ENCODE measurements at places on chromosomes 3 and 15. TPM values are rescaled to one million over a fixed set of nuclear protein-coding genes. Genes with fewer than 3 reads are reported as not detected.

Gene GRK7
- not detected for total RNA-seq

Gene ASTE1
- 13.7 TPM for total RNA-seq

Gene PLA2G4D
- not detected for total RNA-seq

- no peaks in the 10 kb centered on the region for H3K36me3 ChIP-seq
- H3K27me3 ChIP-seq = no peaks in the 10 kb centered on the region
- no peak overlapping the region for H3K27ac ChIP-seq
- no peaks in the 10 kb centered on the region for H3K4me1 ChIP-seq
Measured at GRCh38 chr3:21505711-21506460, 245.1 kb downstream of the ZNF385D start.

DNA sequence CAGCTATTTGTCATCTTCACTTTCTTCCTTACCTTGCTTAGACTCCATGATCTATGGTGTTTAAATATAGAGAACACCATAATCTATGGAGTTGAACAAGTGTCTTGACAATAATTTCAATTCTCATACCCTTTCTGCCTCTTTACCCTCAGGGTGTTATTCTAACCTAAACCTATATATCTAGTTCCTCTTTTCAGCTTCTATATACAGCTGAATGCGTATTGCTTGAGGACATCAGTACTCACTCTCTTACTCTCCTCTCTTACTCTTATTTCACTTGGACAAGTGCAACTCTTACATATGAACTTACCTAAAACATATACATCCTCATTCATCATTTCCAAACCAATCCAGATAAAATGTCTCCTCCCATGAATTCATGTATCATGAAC lies 187.1 kb downstream of the RAP2B start:
- H3K4me1 ChIP-seq = no peaks in the 10 kb centered on the region
- no peak overlapping the region for H3K4me3 ChIP-seq
- H3K27ac ChIP-seq = no peak overlapping the region
- DNase-seq = no peak
- H3K27me3 ChIP-seq = no peaks in the 10 kb centered on the region

DNA sequence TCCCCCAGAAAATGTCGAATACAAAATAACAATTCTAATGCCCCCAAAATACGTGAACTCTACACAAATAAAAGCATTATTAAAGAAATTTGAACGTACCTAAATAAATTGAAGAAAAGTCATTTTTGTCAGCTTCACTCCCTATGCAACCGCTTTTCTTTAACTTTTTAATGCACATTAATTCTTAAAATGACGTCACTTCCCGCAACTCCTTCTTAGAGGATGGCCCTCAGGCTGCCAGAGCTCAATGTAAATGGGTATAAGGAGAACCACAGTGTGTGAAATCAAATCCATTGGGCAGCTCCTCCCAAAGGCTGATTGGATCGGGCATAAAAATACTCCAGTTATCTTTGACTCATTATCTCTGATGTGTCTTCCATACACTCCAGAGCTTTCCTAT lies 736.9 kb downstream of the GBE1 start:
- no peak overlapping the region for H3K4me3 ChIP-seq
- no peaks in the 10 kb centered on the region for H3K4me1 ChIP-seq
- no peak for DNase-seq
- no peak overlapping the region for H3K27ac ChIP-seq

DNA sequence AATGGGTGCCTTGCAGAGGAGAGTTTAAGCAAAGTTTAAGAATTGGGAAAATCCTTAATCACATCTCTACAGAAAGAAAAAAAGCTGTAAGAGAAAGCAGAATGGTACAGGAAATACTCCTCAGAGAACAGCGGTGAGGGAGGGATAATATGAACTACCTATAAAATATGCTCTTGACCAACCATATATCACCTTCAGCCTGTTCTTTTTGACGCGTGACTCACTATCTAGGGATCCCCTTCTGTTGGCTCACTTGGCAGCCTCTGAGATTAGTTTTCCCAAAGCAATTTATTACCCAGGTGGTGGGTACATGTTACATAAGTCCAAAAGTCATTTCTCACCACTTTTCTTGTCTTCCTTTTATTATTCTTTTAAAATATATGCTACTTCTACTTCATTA lies 97.7 kb downstream of the CNTN6 start:
- no peak overlapping the region for H3K27ac ChIP-seq
- H3K4me3 ChIP-seq = no peak overlapping the region
- no peaks in the 10 kb centered on the region for H3K36me3 ChIP-seq
- DNase-seq = no peak
- no peaks in the 10 kb centered on the region for H3K4me1 ChIP-seq

- no peak overlapping the region for H3K4me3 ChIP-seq
- no peaks in the 10 kb centered on the region for H3K4me1 ChIP-seq
- H3K36me3 ChIP-seq = no peaks in the 10 kb centered on the region
- H3K27ac ChIP-seq = no peak overlapping the region
Measured at GRCh38 chr3:31714495-31715280, 182.0 kb downstream of the STT3B start.
